ENCODE measurements at places on chromosomes 6 and 20.
A peak's percentile ranks its signal among the peaks of the same experiment; 100 is the strongest.

DNA sequence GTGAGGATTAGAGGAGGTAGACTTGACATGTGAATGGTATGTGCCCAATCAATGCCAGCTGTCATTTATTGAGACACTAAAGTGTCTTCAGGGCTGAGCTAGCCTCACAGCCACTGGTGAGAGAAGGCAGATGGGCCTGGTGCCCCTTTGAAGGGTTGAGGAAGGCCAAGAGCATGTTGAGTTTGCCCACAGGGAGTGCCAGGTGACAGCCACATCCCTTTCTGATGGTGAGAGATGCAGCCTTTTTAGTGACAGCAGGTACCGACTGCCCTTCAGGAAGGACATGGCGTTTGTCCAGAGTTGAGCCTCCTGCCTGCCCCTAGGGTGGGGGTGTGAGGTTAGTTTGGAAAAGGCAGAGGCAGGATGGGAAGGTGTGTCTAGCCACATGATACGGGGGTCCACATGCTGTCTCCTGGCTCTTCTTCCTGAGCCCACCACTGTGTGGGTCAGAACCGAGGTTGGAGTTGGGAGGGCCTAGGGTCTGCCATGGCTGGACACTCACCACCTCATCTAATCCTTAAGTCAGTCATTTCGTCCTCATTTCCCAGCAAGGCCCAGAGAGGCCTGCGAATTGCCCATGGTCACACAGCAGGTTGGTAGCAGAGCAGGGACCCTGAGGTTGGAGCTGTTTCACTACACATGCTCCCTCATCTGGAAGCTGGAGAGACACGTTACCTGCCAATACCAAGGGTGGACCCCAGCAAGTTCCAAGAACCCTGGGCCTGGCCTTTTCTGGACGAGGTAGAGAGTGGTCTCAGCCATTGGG lies 32.5 kb downstream of the SPDEF start:
- DNase-seq, result no peak

DNA sequence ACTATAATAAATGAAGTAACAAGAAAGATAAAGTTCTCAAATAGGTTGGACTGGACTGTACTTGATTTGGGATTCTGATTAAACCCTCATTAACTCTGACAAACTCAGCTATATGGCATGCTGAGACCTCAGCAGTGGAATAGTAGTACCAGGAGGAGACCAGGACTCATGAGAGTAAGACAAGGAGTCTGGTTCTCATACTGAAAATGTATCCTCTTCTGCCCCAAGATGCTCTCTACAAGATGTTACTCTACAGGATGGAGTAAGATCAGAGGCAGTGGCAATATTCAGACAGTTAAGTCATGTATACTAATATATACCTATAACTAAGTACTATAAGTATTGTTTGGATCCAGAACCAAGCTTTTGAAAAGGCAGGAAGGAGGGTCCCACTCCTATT lies 31.9 kb upstream of the SYNCRIP start:
- DNase-seq, result no peak

- no peak for DNase-seq
These were observed 150.7 kb downstream of the CD24 start for GRCh38 chr6:106823732-106824351.

GRCh38 chr6:85463621-85464259 lies 13.9 kb downstream of the NT5E start:
- DNase-seq, result no peak

DNA sequence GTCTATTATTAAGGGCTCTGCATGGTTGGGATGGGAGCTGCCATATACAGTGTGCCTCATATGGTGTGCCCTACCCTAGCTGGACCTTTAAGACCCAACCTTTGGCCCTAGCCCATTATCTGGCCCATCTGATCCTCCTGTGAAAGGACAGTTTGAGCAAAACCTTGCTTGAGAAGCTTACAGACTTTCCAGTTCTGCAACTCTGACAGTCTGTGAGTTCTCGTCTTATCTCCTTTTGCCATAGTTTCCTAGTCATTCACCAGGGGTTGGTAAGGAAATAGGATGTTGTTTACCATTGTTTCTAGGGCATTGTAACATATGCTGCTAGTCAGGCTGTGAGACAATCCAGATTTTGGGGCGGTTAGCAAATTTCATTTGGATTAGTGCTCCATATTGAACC lies 17.2 kb downstream of the CTNNBL1 start:
- DNase-seq, result no peak

DNA sequence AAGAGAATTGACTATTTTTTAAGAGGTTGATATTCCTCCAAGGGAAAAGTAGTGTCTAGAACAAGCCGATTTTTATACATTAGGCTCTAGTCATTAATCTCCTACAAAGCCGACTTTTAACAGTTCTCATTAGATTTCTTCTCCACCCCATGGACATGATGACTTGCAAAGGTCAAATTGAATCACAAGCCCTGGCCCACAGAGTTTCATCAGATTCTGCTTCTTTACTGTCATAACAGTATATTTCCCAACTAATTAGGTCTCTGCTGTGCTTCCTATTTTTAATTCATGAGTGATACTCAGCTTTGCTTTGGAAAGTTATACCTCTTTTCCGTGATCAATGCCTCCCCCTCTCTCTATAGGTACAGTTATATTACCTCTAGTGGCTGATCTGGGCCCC lies 90.6 kb upstream of the ADGRB3 start:
- DNase-seq, result no peak

GRCh38 chr20:62587757-62588402 lies 54.4 kb upstream of the SLCO4A1 start:
- DNase-seq, result no peak

DNA sequence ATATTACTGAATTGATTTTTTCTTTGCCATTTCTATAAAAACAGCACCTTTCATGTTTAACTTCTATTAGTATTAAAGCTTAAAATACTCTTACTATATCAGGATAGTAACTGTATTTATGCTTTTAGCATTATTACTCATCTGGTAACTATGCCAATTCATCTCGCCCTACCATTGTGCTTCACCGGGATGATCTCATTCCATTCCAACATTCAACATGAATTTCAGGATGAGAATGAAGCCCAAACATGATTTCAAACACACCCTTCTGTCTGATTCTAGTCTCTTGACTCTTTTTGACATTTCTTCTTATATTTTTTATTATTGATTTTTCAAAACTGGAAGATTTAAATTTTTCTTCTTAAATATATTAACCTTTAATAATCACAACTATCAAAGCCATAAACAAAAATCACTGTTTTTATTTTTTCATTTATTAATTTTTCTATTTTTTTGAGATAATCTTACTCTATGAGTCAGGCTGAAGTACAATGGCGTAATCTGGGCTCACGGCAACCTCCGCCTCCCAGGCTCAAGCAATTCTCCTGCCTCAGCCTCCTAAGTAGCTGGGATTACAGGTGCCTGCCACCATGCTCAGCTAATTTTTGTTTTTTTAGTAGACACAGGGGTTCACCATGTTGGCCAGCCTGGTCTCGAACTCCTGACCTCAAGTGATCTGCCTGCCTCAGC lies 46.7 kb downstream of the GJA1 start:
- DNase-seq, result no peak

- DNase-seq, result no peak
These were observed 8.9 kb upstream of the SLC22A1 start for GRCh38 chr6:160112628-160113299.

DNA sequence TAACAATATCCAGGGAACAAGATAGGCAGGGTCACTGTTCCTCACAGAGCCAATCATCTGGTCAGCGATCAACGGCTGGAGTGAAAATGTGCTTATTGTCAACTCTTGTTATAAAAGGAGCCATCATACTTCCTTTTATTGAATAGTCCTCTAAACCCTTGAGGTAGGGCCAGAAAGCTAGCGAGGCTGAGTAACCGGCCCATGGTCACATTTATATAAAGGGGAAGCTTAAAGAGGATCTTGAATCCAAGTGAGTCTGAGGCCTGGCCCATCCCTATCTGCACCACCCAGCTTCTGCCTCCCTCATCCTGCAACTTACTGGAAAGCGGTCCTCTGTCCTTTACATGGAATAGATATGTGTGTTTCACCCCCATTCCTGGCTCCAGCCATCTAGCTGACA lies 9.5 kb downstream of the PHACTR3 start:
- DNase-seq, result no peak

DNA sequence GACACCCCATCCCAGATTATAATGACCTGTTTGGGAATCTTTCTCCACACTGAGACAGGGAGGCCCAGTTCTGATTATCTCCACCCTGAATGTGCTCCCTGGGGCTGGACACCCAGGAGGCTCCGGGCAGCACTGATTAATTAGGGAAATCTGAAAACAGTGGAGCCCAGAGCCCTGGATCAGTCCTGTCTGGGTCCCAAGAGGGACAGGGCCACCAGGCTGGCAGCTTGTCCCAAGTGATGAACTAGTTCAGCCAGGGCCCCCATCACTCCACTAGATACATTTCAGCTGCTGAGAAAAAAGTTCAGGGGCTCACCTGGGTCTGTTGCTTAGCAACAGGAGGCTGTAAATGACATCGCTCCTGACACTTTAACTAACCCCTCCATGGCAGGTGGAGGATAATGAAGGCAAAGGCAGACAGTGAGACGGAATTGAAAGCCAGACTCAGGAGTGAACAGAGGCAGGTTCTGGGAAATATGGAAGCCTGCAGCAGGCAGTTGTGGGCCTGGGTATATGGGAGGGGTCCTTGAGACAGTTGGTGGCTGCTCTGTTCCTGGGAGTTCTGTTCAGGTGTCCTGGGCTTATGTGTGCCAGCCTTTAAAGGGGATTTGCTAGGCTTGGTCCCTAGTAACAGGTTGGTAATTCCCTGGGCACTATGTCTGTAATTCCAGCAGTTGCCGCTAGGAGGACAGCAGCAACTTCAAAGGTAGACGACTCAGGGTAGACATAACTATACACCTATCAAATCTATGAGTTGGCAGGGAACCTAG lies 78.3 kb upstream of the CTNNBL1 start:
- peak; percentile 57 for DNase-seq

DNA sequence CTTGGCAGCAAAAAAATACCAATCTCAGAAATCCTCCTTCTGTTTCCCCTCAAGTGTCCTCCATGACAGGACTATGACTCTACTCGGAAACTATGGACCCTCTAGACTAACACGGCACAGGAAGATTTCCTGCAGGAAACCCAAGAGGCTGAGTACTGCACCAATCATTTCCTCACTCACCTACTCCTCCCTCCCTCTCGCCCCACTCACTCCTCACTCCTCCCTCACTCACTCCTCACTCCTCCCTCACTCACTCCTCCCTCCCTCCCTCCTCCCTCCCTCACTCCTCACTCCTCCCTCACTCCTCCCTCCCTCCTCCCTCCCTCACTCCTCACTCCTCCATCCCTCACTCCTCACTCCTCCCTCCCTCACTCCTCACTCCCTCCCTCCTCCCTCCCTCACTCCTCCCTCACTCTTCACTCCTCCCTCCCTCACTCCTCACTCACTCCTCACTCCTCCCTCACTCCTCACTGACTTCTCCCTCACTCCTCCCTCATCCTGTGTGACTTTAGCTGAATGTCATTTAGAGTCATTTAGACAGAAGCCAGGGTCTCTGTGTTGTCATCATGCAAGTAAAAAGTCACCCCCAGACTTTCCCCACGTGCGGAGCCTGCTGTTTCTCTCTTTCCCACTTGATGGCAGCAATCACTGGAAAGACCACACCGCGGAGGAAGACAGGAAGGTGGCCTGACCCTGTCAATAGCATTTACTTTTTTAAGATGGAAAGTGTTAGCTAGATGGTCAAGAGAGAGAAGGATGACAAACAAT lies 226.8 kb upstream of the PDE10A start:
- DNase-seq, result no peak

- DNase-seq, result peak; percentile 90
These were observed 18.3 kb downstream of the HIVEP2 start for GRCh38 chr6:142926494-142927270.

- DNase-seq, result no peak
These were observed 10.5 kb downstream of the SLC35D3 start for GRCh38 chr6:136932599-136932998.

GRCh38 chr6:63066055-63066704 lies 145.1 kb upstream of the FKBP1C start:
- DNase-seq, result peak; percentile 9

DNA sequence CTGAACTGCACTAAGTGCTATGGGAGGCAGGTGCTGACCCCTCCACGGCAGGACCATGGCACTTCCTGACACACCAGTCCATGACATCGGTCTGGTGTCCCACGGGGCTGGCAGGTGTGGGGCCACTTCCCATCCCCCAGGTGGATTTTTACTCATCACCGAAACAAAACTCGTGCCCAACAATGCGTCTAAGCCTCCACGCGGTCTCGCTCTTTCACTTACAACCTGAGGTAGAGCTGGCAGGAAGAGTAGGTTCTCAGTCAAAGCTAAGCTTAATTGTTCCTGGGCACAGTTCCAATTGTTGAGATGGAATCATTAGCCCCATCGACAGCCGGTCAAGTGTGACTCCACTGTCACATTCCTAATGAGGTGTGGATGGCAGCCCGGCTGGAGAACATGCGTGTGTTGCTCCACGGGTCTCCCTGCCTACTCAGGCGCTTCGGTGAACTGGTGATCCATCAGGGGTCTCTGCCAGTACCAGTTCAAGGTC lies 125.7 kb downstream of the SLC23A2 start:
- no peak for DNase-seq

- DNase-seq, result peak; percentile 12
These were observed 78.2 kb downstream of the TCP11 start for GRCh38 chr6:35062676-35063574.

GRCh38 chr6:44672841-44673240 lies 285.3 kb downstream of the CDC5L start:
- no peak for DNase-seq

- no peak for DNase-seq
These were observed 1.0 kb downstream of the EHMT2 start for GRCh38 chr6:31896493-31896855.

GRCh38 chr6:121579478-121579877 lies 144.0 kb downstream of the GJA1 start:
- no peak for DNase-seq

DNA sequence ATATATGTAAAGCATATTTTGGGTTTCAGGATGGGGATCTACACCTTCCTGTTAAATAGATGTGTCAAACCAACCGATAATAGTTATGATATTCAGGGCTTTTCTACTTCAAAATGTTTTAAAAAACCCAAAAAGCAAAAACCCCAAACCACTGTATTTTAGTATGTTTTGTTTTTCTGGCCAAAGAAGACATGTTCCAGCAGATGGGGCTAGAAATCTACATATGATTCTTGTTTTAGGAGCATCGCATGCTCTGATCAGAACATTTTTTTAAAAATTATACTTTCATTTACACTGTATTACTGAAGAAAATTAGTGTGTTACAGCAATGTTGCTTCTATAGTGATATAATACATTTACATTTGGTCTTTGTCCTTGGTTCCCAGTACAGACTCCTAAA lies 11.0 kb downstream of the RMND1 start:
- DNase-seq, result peak; percentile 37

DNA sequence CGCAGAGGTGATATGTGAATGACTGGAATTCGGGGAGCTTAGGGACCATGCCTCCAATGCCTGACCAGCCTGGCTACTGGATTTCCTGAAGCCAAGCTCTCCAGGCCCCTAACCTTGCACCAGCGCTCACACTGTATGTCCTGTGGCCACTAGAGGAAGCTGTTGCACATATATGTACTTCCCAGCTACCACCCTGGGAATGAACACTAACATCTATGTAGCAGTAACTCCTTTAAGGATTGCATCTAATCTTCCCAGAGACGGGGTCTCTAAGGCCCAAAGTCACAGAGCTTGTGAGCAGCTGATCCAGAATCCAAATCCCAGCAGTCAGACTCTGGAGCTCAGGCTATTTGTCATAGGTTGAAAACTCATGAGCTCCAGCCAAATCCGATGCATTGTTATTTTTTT lies 20.4 kb upstream of the BPIFB1 start:
- no peak for DNase-seq

Measured in GM13976 (cell line).